ENCODE measurements at places on chromosomes 2 and 18.

DNA sequence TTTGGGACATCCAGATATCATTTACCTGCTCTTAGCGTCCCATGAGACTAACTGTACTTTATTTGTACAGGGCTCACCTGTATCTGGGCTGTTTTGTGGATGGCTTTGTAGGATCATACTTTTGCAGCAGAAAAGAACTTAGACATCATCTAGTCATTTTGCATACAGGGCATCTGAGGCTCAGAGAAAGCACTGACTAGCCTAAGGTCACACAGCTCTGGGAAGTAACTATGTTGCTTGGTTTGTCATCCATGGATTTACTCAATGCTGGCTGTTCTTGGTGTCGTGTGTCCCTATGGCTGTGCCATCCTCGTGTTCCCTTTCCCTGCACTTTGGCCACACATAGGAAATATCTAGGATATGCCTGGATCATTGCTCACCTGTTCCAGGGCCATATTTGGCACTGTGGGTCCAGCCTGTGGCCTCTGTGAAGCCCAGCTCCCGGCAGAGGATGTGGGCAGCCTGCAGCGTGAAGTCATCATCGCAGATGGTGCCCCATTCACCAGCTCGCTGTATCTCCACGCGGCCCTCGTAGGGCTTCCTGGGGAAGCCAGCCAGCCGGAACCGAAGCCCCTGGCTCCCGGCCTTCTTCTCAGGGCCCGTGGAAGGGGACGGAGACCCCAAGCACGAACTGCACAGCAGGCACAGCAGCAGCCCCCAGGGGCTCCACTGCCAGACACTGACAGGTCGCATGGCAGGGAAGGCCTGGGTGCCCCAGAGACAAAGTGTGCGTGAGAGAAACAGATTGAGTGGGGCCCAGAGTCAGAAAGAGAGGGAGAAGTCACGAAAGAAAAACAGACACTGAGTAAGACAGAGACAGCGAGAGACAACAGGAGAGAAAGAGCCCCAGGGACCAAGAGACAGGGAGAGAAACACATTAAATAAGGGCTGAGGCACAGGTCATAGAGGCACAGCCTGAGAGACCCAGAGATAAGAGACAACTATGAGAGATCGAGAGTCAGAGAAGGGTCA lies 1.5 kb downstream of the LOXL3 start:
- DNase-seq: no peak

- no peak for DNase-seq
These were observed 208.0 kb downstream of the ZFP36L2 start for GRCh38 chr2:43018179-43019024.

GRCh38 chr18:4987452-4988405 lies 209.3 kb downstream of the AKAIN1 start:
- DNase-seq: no peak

- DNase-seq: no peak
These were observed 8.0 kb downstream of the PKDCC start for GRCh38 chr2:42055573-42056514.

DNA sequence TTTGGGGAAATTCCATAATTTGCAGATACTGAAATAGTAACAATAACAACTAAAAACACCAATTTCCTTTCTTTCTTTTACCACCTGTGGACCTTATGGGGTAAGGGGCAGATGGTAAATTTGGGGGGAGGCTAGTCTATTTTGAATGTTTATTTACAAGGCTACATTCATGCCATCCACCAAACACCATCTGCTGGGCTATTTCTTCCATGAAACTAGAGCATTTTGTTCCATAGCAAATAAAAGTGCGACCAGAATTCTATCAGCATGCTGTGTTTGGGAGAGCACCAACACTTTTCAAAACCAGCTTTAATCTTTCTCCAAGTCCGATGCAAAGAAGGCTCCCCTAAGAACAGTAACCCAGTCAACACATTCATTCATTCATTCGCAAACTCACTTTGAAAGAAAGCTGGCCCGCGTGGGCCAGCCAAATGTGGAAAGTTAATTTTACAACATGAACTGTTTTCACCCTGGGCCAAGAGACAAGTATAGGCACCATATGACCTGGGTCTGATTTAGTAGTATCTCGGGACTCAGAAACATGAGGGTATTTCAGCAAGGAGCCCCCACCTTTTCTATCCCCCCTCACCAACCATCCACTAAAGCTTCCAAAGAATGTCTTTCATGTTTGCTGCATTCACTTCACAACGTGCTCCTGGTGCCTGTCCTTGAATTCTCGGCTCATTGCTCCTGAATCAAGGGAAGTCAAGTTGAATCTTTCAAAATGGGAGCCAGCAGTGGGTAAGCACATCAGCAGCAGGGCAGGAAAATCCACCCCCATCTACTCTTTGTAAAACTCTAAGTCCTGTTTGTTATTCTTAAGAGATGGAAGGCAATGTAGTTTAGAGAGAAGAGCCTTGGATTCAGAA lies 210.6 kb downstream of the C1D start:
- DNase-seq: no peak
